Neural crest cell (in vitro differentiated cells): ENCODE measurements at places on chromosomes 5 and 9.

DNA sequence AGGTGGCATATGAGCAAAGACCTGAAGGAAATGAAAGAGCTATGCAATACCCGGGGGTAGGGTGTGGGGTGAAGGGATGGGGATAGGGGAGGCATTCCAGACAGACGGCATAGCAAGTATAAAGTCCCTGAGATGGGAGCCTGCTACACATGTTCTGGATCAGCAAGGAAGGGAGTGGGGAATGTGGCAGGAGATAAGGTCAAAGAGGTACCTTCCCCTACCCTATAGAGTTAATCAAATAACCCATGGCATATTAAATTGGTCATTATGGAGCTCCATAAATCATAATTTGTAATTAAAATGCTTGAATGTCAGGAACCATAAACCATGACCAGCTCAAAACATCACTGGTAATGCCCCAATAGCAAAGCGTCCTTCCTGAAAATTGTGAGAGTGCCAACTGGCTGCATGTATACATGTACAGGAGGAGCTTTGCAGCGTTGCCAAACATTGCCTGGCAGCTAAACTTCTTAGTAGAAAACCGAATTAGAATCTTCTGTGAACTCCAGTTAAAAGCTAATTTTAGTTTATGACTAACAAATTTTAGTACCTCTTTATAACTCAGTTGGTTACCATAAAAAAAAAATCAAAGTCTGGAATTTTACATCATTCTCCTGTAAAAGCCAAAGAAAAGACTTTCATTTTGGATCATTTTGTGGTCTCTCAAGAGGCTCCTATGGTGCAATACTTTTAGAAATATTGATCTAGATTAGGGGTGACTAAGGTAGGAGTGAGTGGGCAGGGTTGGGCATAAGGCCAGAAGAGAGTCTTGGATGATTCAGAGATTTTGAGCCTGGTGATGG, 4.7 kb downstream of the DNAI1 start:
- DNase-seq = no peak

DNA sequence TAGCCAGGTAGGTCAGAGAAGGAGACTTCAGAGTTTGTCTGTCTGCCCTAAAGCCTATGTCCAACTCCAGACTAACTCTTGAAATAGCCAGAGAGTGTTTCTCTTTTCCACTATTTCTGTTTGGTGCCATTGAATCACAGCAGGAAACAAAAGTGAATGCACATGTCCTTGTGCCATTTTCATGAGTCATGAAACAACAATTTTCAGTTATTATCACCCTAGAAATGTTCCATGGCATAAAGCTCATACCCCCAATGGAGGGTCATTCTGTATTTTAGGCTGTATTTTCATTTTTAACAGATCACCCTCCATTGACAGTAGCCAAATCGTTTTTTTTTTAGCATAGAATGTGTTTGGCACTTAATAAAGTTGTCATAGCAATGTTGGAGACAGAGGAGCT, 124.7 kb downstream of the PAPPA start:
- DNase-seq = no peak

DNA sequence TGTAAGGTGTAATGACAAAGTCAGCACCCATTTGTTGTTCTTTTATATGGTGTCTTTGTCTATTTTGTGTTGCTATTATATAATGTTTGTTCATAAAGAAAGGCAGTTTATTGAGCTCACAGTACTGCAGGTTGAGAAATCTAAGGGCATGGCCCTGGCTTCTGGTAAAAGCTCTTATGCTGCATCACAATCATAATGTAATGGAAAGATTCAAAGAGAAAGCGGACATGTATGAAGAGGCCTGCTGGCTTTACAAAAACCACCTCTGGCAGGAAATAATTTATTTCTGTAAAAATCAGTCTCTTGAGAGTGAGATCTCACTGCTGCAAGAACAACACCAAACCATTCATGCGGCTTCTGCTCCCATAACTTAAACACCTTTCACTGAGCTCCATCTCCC, 746.7 kb upstream of the FAM174A start:
- DNase-seq = no peak

DNA sequence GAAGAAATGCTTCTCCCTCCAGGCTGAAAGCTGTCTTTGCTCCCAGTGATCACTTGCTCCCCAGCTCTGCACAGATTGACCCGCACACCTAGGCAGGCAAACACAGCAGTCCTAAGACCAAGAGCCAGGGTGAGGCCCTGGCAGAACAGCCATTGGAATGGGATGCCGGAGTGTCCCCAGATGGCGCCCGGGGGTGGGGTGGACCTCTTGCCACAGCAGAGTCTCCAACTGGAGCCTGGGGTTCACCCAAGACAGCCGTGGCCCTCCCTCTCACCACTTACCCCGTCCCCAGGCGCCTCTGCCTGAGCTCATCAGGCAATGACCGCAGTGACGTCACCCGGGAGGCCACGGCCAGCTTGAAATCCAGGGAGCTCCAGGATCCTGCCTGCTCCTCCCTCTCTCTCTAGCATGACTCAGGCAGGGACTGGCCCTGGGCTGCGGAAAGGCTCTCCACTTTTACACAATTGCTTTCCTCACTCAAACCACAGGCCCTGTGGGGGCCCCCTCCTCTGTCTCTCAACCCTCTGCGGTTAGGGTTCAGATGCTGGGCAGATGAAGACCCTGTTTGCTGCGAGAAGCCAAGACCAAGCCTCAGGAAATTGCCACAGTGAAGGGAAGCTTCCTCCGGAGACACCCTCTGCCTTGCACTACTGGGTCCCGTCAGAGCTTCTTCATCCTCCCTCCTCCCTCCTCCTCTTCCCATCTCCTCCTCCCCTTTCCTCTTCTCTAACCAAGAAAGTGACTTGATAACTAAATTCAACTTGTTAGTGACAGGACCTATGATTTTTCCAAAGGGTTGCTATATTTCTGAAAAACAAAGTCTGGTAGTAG, 24.3 kb upstream of the PTGES start:
- DNase-seq = peak; percentile 48

GRCh38 chr9:70403618-70404025, 10.8 kb downstream of the KLF9 start:
- DNase-seq = no peak

- no peak for DNase-seq
Observed at GRCh38 chr9:85959955-85960354, 19.0 kb downstream of the NAA35 start.

DNA sequence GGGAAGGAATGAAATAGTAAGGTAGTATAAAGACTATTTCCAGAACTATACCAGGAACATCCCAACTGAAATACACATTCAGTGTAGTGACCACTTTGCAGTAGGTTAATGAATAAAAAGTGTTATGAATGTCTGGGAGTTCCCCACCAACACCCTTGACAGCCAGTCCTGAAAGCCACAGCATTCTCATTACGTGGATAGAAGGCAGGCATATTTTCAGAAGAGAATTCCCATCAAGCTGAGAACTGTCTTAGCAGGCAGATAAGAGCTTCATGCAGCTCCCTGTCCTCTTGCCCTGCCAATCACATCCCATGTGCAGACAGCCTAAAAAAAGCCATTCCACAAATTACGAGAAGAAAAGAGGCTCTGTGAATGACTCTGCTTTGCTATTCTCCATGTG, 695.0 kb downstream of the DTWD2 start:
- no peak for DNase-seq

GRCh38 chr5:5705010-5705409, 282.5 kb downstream of the ICE1 start:
- no peak for DNase-seq

DNA sequence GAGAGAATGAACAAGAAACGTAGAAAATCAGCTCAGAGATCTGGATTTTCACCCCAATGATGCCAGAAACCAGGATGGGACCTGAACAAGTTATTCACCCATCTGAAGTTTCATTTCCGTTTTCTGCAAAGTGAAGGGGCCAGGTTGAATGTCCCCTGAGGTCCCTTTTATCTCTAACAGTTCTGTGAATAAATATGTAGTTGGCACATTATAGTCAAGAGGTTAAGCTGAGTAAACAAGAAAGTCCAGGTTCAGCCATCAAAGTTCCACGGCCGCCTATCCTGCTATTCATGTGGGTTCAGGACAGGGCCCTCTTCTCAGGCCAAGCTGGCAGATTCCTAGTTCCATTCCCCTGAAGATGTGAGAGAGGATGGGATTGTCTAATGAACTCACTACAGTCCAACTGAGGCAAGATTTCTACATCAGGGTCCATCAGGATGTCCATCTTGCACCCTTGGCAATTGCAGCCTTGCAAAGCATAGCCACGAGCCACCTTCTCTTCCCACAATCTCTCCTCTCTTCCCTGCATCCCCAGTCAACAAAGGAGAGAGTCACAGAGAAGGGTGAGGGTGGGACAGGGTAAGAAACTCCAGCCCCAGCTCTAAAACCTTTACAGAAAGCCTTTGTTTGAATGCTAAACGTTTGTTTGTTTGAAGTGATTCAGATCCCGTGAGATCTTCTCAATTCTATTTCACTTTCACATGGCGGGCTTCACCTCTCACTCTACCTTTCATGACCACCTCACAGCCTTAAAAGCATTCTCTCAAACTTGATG, 311.0 kb downstream of the SLIT3 start:
- no peak for DNase-seq

- no peak for DNase-seq
Observed at GRCh38 chr9:91811024-91811909, 138.8 kb downstream of the ROR2 start.

DNA sequence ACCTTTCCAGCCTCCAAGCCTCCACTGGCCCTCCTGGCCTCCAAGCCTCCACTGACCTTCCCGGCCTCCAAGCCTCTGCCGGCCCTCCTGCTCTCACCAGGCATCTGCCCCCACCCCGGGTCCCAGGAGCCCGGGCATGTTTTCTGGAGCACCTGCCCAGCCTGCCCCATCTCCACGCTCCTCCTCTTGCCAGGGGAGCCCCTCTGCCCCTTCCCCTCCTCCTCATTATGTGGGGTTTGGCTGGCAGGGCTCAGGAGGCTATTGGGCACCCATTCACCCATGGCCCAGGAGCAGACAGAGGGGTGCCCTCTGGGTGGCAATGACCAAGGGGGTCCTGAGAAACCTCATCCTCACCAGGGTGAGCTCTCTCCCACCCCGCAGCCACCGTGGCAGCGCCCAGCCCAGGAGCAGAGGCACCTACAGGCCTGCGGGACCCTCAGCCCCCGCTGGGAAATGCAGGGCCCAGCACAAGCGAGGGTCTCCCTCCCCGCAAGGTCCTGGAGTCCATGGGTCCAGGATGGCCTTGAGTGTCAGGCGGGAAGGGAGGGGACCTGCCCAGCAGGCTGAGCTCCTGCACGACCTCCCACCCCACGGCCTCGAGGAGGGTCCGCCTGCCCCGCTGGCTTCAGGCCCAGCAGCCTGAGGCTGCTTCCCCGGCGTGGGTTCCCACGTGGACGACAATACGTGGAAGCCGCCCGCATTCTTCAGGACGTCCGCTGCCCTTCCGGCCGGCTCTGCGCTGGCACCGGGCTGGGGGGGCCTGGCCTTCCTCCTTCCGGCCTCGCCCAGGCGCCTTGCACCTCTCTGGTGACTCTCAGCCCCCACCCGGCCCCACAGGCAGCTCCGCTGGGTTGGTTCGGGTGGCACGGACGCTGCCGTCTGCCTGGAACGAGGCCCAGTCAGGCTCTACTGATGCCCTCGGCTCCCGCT, 51.4 kb upstream of the NRARP start:
- DNase-seq = no peak

GRCh38 chr9:131117762-131118145, 7.6 kb upstream of the NUP214 start:
- no peak for DNase-seq

GRCh38 chr9:125446561-125447094, 185.0 kb downstream of the GAPVD1 start:
- no peak for DNase-seq

- DNase-seq = no peak
Observed at GRCh38 chr5:91562922-91563321, 179.8 kb upstream of the ARRDC3 start.

DNA sequence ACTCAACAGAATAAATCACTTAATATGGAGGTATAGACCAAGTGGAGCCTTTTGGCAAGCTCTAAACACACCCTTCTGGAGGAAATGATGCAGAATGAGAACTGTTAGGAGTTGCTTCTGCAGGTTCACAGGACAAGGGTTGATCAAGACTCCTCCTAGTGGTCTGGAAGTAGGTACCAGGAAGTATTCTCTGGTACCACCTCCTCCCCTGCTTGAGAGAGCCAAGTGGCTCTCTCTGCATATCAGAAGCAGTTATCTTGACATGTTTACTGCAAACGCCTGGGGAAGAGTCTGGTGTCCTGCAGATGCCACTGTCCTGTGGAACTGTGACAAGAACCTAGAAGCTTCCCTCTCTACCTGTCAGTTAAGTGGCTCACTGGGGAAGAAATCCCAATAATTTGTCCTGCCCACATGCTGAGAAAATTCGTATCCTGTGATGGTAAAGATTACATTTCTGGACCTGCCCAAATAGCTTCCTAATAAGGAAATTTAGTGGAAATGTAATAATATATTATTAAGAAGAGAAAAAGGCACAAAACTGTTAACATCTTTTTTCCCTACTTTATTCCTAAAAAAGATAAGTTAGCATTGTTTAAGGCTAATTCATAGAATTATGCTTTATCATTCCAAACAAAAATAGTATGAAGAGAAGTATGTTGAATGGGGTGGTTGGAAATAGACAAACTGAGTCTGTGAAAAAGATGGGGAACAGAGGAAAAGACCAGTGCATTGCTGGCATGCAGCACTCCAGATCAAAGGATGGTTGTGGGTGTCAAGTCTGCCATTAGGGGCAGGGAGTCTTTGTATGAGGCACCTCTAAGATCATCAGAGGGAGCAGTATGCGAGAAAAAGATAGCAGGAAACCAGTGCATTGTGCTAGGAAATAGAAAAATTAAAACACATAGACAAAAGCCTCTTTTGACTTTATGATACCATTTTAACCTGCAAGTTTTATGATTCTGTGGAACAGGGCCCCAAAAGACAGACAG, 118.8 kb downstream of the CDC42SE2 start:
- DNase-seq = no peak

- DNase-seq = no peak
Observed at GRCh38 chr5:67050125-67050524, 146.5 kb downstream of the CD180 start.

DNA sequence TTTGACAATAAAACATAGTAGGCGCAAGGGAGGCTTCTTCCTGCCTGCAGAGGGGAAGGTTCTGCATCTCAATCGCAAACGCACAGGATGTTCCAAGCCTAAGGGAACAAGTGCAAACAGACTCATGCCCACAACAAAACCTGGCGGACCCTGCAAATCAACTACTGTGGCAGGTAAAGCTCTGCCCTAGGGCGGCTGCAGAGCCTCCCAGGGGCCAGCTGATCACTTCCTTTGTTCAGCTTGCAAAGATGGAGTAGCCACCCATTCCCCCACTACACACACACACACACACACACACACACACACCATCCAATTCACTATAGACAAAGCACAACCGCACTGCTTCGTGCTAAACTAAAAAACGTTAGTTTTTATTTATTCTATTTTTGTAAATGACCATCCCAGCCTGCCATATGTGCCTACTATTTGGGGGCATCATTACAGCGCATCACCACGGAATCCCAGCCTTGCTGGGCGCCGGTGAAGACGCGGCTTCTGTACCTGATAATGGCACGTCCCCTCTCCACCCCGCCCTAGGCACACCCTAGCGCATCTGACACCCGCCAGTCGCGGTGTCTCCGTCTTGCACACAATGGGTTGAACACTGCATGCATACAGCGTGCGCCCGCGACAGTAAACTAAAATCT, 57.6 kb downstream of the DPYSL3 start:
- DNase-seq = no peak
